CD4-positive, alpha-beta T cell treated with Interleukin-21 for 1 hour (primary cell): ENCODE measurements at places on chromosomes 2 and 18.

DNA sequence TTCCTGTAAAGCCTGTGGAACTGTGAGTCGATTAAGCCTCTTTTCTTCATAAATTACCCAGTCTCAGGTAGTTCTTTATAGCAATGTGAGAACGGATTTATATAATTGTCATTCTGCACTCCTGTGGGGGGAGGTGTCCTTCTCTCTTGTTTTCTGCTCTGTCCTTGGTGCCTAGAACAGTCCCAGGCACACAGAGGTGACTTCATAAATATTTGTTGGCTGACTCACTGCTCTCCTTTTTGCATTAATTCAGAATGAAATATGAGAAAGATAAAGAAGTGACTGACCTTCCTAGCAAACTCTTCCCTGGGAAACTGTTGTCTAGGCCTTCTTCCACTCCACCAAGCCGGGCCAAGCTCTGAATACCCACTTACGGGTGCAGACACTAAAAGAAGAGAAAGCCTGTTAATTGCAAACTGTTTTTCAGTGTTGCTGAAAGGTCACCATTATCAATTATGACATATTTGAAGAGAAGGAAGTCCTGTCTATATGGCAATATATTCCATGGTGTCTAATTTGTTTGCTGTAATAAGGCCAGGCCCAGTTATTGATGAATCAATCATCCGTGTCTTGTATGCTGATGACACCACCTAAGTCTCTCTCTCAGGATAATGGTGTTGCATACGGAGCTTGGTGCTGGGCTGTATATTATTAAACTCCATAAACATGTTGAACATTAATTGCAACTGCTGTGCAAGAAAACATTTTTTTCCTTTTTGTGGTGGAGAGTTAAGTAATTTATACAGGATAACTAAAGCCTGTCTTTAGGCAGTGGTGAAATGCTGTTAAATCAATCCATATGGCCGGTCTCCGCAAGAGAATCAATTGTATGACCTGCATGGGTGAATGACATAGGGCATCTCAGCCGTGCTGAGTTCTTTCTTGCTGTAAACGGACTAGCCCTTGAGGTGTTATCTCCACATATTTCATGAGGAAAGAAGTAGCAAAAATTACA is 567.5 kb downstream of the SLC4A3 start:
- DNase-seq = no peak

GRCh38 chr2:33373986-33374385 is 102.5 kb upstream of the RASGRP3 start:
- DNase-seq = no peak

DNA sequence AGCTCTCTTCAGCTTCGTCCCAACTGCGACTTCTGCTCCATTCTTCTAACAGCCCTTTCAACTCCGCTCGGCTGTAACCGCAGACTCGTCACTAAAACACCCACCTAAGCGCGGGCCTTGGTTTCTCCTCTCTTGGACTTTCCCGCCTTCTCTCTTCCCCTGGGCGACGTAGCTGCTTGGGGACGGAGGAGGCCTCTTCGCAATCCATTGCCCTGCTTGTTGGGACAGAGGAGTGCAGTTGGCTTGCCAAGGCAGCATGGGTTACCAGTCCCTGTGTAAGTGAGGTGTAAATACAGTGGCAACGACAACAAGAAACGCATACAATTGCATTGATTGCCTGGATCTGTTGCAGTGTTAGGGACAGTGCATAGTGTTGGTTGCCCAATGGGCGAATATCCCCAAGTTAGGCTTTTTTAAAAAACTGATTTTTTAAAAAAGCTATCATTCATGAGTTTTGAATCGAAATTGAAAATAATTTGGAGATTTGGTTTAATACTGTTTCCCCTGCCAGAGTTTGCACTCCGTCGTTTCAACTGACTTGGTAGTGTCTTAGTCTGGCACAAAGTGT is 484 bp upstream of the DARS1 start:
- DNase-seq = peak; percentile 81

- DNase-seq = no peak
Measured at GRCh38 chr2:178143481-178143880, 31.2 kb downstream of the RBM45 start.

GRCh38 chr2:71839826-71840225 is 307.8 kb downstream of the CYP26B1 start:
- DNase-seq = no peak

- DNase-seq = no peak
Measured at GRCh38 chr2:42249284-42249683, 80.1 kb downstream of the EML4 start.

DNA sequence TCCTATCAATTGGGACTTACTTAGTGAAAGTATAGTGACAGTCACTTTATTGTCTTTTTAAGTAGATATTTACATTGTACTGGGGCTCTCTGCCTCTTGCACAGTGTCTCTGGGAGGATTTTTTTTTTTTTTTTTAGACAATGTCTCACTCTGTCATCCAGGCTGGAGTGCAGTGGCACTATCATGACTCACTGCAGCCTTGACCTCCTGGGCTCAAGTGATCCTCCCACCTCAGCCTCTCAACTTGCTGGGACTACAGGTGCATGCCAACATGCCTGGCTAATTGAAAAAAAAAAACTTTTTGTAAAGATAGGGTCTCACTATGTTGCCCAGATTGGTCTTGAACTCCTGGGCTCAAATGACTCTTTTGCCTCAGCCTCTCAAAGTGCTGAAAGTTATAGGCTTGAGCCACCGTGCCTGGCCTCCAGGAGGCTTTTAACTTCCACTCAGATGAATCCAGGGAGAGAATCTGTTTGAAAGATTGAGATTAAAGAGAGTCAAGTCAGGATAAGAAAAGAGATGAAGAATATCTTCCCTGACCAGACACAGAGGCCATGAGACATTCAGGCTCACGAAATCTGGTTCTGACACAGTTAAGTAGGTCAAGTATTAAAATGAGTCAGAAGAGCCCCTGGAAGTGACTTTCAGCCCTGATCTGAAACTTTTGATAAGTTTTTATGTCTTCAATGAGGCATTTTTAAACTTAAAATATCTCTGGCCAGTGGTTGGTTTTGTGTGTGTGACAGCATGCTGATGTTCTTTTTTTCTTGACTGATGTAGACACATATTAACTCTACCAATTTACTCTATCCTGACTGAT is 18.3 kb downstream of the ARHGEF33 start:
- no peak for DNase-seq

GRCh38 chr18:76952747-76953146 is 130.4 kb downstream of the ZNF236 start:
- no peak for DNase-seq

- no peak for DNase-seq
Measured at GRCh38 chr2:45443012-45443411, 168.1 kb downstream of the SRBD1 start.

GRCh38 chr2:227340106-227340505 is 15.1 kb downstream of the MFF start:
- no peak for DNase-seq

DNA sequence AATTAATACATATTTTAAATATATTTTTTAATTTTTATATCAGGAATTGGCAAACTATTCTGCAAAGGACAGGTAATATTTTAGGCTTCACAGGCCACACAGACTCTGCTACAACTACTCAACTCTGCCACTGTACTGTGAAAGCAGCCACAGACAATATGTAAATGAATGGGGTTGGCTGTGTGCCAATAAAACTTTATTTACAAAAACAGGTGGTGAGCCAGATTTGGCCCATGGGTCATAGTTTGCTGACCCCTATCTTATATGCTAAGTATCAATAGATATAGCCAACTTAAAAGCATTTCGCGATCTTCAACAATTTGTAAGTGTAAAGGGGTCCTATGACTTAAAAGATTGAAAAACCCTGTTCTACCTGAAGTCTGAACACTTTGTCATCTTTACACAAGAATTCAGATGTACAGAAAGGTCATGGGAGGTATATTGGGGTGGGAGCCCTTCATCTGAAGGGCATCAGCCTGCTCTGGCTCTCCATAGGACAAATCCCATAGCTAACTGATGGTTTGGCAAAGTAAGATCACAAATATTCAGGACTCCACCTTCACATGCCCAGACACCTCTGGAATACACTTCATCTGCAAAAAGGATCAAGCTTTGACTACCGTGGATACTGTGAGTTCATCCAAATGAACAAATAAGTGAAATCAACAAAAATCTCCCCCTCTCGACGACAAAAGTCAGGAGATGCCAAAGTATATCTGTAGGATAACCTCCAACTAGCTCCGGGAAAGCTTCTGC is 65.9 kb downstream of the C1D start:
- no peak for DNase-seq

GRCh38 chr2:9238591-9239326 is 32.1 kb downstream of the ASAP2 start:
- no peak for DNase-seq

DNA sequence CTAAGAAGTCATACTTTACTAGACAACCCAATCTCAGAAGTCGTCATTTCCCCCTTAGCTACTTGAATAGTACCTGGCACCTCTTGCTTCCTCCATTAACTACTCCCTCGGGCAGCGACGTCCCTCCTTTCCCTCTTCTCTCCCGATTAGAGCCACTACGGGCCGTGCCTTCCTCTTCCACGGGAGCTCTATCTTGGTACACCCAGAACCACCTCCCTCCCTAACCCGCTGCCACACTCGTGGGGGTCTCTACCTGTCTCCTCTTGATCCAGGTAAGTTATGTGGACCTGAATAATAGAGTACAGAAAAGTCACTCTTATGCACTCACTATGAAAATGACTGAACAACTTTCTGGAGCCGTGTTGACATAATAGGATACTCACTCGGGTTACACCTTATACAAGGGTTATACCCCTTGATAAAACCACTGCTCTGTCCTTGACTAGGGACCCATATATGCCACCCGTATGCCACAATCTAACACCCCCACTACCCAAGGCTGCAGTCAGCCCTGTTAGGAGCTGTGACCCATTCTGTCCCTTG is 595 bp upstream of the HDHD2 start:
- no peak for DNase-seq

DNA sequence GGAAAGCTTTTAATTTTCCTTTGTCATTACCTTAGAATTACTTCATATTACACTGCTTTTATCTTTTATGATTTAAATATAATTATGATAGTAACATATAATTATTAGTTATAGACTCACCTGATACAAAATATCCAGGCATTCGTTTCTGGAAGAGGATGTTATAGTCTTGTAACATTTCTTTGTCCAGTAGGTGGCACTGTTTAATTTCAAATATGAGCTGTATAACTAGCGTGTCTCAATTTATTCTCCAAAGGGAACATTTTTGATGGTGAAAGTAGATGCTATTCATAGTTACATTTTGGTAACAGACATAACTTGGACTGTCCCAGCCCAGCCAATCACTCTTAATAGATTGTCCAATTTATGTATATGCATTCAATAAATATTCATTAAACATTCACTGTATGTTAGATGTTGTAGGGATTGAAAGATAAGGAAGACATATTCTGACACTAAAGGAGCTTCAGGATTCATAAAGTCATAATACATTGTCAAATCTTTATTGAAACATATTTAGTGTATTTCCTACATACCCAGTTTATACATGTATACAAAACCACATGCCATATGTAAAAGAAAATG is 19.2 kb downstream of the DAW1 start:
- peak; percentile 46 for DNase-seq

GRCh38 chr18:72613534-72613930 is 69.4 kb upstream of the CBLN2 start:
- no peak for DNase-seq

DNA sequence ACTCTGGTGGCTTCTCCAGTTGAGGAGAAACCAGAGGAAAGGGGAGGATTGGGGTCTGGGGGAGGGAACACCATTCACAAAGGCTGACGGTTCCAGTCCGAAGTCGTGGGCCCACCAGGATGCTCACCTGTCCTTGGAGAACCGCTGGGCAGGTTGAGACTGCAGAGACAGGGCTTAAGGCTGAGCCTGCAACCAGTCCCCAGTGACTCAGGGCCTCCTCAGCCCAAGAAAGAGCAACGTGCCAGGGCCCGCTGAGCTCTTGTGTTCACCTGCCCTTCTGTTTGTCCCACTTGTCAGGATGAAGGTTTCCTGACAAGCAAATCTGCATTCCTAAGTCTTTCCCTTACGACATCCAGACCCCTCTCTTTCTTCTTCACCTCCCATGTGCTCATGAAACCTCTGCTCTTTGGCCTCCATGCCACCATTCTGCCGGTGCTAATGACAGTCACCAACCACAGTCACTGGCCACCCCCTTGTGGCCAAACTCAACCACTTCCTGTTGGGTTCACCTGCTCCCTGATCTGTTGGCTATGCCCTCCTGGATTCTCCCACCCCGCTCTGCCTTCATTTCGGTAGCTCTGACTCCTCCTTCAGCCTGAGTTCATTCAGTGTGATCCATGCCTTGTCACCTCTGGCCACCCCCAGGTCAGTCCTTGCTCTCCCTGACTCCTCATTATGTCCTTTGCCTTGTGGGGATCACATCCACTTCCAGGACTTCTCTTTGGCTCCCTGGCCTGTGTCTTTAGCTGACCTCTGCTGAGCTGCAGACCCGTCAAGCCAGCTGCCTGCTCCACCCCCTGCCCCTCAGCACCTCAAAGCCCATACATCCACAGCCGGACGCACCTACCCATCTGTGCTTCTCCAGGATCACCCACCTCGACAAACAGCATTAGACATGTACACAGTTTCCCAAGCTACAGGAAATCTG is 17.6 kb downstream of the EMX1 start:
- DNase-seq = no peak

GRCh38 chr18:31269566-31269965 is 48.4 kb upstream of the DSG1 start:
- no peak for DNase-seq

- no peak for DNase-seq
Measured at GRCh38 chr2:138237667-138238384, 263.7 kb upstream of the SPOPL start.

DNA sequence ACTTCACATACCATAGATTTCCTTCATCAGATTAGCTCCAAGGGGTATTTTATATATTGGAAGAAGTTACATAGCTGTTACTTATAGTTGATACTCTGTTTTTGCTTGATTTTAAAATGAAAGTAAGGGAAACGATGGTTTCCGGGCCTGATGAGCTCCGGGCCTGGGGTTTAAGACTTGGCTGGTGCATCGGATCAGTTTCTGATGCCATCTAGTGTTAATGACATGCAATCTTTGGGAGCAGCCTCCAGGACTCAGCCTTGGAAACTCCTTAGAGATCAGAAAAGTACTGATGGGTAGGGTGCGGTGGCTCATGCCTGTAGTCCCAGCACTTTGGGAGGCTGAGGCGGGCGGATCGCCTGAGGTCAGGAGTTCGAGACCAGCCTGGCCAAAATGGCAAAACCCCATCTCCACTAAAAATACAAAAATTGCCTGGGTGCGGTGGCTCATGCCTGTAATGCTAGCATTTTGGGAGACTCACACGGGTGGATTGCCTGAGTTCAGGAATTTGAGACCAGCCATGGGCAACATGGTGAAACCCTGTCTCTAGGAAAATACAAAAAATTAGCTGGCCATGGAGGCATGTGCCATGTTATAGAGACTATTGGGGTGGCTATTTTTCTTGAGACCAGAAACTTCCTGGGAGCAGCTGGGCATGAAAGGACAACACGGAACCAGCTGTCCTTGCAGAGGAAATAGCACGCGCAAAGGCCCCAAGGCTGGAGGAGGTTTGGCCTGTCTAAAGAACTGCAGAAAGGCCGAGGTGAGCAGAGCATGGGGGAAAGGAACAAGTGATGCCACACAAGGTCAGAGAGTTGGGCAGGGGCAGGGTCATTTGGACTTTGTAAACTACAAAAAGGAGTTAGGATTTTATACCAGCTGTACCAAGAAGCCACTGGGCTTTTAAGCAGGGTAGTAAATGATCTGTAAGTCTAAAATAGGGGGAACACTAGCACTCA is 46.9 kb upstream of the CNOT11 start:
- DNase-seq = peak; percentile 61

- no peak for DNase-seq
Measured at GRCh38 chr2:238487652-238488346, 61.1 kb downstream of the ASB1 start.
